ENCODE measurements at places on chromosomes 1 and 21. TPM values are rescaled to one million over a fixed set of nuclear protein-coding genes. Genes with fewer than 3 reads are reported as not detected.

- DNase-seq, result no peak
Observed at GRCh38 chr21:45970674-45971615, 10.6 kb upstream of the COL6A1 start.

DNA sequence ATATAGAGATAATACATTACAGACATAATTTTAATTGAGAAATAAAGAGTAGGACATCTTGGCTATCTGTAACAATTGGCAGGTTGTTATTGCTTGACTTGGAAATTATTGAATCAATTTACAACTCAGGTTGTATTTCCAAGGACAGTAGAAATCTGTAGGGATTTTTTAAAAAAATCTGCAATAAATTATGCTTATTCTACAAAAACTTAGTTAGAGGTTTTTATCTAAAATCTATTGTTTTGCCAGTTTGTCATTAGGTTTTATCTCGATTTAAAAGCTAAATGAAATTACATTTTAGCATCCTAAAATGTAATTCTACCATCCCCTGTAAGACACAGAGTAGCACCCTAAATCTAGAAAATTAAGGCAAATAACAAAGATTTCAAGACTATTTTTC lies 408.8 kb downstream of the COL11A1 start:
- DNase-seq, result no peak

GRCh38 chr1:197910120-197910991 lies 6.8 kb upstream of the LHX9 start:
- no peak for DNase-seq

GRCh38 chr1:234758851-234759250 lies 148.9 kb upstream of the IRF2BP2 start:
- DNase-seq, result no peak

- DNase-seq, result no peak
Observed at GRCh38 chr1:7478142-7478790, 292.8 kb upstream of the VAMP3 start.

DNA sequence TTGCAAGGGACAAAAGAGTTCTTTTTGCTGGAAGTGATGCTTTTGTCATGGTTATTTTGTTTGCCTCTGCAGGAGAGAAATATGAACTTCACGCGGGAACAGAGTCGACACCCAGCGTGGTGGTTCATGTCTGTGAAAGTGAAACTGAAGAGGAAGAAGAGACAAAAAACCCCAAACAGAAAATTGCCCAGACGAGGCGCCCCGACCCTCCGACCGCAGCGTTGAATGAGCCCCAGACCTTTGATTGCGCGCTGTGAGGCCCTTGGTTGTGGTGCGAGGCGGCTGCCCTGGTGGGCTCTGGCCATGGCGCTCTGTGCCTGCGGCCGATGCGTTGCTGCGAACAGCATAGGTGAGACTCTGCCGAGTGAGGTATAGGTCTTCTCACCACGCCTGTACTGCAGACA lies 20.9 kb upstream of the NCMAP start:
- DNase-seq, result peak; percentile 81

The LRRN2 gene
- not detected for total RNA-seq

The NUF2 gene
- total RNA-seq, result 52.2 TPM

The KCNK1 gene
- total RNA-seq, result not detected

The NR5A2 gene
- total RNA-seq, result 0.11 TPM

The TRABD2B gene
- not detected for total RNA-seq

The IRF6 gene
- 8.6 TPM for total RNA-seq
